ENCODE measurements at places on chromosomes 1 and 21. TPM values are rescaled to one million over a fixed set of nuclear protein-coding genes. Genes with fewer than 3 reads are reported as not detected.

DNA sequence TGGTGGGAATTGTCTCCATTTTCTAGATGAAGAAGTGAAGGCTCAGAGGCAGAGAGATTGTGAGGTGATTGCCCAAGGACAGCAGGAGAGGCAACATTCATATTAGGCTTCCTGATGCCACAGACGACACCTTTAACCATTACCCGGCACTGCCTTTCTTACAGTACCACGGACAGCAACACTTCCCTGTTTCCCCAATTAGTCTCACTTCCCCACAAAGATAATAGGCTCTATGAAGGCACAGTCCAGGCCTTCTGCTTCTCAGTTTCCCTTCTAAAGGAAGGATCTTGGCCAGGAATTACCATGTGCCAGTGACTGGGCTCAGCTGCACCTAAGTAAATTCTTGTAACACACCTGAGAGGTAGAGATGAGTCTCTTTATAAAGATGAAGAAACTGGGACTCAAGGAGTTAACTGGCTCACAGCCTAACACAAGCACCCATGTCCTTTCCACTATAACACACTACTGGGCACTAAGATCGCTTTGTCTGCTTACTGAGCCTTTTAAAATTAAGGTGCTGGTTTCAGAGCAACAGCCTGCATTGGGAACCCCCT lies 9.6 kb downstream of the IGSF9 start:
- no peak for DNase-seq

- DNase-seq = no peak
These were observed 5.3 kb upstream of the LCE3D start for GRCh38 chr1:152585586-152585985.

GRCh38 chr1:226548256-226549093 lies at the start of gene STUM:
STUM (plus strand) TSS chr1:226548764; CDS start chr1:226548905, 141 bp downstream.
- DNase-seq = no peak

The DLGAP3 gene
- total RNA-seq = 0.81 TPM
